Naive thymus-derived CD4-positive, alpha-beta T cell (primary cell): ENCODE measurements at places on chromosomes 1 and 21. TPM values are rescaled to one million over a fixed set of nuclear protein-coding genes. Genes with fewer than 3 reads are reported as not detected.

DNA sequence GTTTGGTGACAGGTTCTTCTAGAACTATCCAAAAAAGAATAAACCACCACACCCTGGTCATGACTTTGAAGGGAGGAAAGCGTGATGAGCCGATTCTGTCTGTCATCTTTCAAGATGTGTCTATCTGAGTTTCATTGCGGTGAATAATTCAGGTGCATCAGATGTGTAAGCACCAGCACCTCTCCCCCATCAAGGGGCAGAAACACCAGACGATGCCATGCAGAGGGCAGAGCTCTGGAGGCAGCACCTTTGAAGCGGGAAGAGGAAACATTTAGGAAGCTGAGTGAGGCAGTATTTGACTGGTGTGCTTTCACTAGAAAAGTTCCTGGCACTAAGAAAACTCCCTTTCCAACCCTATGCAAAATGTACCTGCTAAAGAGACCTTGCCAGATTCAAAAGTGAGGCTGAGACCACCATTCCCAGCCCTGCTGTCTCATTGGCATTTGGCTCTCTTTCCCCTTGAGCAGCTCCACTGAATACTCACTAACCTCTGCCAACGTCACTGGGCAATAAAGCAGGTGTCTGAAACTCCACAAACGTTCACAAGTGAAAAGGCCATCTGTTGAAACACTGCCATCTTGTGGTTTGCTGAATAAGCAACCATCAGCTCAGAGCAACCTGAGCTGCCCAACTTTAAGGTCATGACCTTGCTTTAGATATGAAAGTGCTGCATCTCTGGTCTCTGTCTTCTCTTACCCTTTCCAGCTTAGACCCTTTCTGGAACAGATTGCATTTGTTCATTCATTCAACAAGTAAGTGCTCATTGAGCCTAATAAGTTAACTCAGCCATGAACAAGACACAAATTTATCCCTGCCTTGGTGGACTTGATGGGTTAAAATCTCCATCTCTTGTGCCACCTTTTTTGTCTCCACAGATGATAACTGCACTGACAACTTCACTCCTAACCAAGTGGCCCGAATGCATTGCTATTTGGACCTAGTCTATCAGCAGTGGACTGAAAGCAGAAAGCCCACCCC lies 228.6 kb downstream of the PAPPA2 start:
- DNase-seq: no peak

The BARHL2 gene
- not detected for total RNA-seq

DNA sequence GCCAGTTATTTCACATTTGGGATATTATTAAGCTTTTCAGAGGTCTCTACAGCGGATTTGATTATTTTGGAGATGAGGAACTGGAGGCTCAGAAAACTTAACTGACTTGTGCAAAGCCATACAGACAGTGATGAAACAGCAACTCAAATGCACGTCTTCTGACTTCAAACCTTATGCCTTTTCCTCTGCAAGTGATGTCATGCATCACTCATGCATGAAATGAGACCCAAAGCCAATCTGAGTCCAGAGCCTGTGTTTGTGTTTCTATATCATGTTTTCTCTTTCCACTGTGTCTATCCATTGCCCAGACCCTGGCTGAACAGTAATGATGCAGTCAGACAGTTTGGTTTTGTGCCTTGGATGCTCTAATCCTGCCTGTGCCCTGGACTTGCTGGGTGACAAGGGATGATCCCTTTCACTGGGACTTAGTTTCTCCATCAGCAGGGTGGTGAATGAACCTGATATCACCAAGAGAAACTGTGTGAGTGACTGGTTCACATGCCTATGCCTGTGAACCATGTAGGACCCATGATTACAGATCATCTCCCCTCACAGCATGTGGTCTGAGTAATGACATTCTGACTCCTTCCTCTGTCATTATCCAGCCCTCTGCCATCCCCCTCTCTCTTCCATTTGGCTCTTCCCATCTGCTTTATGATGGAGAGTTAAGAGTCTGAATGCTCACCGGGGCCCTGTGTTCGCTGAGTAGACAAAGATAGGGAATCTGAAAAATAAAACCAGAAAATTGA lies 33.4 kb downstream of the SLAMF6 start:
- DNase-seq: no peak

GRCh38 chr1:16644193-16644481 lies 22.6 kb downstream of the RNU1-3 start:
- DNase-seq: no peak
